ENCODE measurements at places on chromosomes 7 and 10.

- no peak for DNase-seq
Measured at GRCh38 chr7:21960922-21961321, 15.2 kb upstream of the CDCA7L start.

- no peak for DNase-seq
Measured at GRCh38 chr10:45809837-45810236, 37.5 kb downstream of the AGAP4 start.

DNA sequence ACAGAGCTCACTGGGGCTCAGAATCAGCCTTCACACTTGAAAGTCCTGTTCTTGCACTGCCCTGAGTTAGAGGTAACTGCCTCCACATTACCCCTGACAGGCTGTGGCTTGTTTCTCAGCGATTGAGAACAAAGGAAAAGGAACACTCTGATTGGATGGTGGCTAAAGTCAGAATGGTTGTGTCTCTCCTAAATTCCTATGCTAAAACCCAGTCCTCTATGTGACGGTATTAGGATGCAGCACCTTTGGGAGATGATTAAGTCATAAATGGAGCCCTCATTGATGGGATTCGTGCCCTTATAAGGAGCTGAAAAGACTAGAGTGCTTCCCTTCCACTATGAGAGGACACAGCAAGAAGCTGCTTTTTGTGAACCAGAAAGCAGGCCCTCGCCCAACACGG is 38.9 kb upstream of the DGKI start:
- no peak for DNase-seq

DNA sequence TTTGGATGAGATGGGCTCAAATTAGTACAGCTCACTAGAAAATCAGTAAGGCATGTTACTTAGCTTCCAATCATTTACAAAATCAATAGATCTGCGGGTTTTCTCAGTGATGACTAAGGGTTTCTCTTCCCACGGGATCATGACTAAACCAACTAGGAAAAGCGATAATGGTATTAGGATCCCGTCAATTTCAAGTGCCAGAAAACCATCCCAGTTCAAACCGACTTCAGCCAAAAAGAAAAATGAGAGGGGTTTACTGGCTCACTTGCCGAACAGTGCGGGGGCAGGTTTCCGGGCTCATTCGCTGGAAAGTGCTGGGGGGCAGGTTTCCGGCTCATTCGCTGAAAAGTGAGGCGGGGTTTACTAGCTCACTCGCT is 62.1 kb upstream of the LYZL2 start:
- no peak for DNase-seq

DNA sequence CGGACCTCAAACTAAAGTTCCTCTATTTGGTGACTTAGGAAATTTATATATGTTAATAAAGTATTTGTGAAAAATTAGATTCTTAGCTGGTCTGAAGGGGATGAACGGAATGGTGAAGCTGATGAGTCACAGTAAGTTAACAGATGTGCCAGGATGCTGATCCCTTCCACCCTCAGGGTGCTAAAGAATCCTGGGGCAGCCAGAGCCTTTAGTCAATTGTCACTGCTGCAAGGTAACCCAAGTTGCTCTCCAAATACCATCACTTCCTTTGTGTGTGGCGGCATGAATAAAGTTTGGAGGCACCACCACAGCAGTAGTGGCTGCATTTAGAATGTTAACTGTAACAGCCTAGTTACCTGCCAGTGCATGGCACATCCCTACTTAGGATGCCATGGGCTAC is 222.6 kb upstream of the PPP1R3A start:
- DNase-seq, result no peak

GRCh38 chr7:47786557-47787248 is 161.6 kb downstream of the PKD1L1 start:
- no peak for DNase-seq

GRCh38 chr10:102503264-102504178 is at the start of gene SUFU:
Gene SUFU (plus strand): TSS chr10:102503972. CDS start chr10:102504153, 181 bp downstream.
- peak; percentile 93 for DNase-seq

DNA sequence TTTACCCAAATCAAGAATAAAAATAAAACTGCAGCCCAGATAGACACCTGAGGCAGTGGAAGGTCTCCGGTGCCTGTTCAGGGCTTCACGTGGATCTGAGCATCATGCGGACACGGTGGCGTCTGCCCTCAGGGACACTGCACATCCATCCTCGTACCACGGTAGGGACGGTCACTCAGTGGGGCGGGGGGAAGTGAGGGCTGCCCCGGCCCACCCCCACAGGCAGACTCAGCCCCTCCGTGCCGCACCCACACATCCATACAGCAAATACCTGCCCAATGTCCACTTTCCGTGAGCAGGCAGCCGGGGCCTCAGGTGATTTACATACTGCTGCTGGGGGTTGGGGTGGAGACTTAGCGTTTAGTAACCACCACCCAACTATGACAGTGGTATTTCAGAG is 207.8 kb downstream of the DIP2C start:
- DNase-seq, result no peak
